Epithelial cell of proximal tubule (primary cell): ENCODE measurements at places on chromosomes 7 and 10. TPM values are rescaled to one million over a fixed set of nuclear protein-coding genes. Genes with fewer than 3 reads are reported as not detected.

The CALHM3 gene
- not detected in 2 replicates for total RNA-seq

The KCP gene
- total RNA-seq, result 0.51 and 5.2 TPM in 2 replicates

The STEAP2 gene
- 2.1 and 2.7 TPM in 2 replicates for total RNA-seq

The TRPV6 gene
- 0.06 and 0.29 TPM in 2 replicates for total RNA-seq

The NUDT1 gene
- 39.1 and 65.9 TPM in 2 replicates for total RNA-seq

The AQP1 gene
- total RNA-seq, result 0.72 and 2.1 TPM in 2 replicates

The PNLIP gene
- total RNA-seq, result not detected in 2 replicates

The OR6V1 gene
- total RNA-seq, result not detected in 2 replicates

GRCh38 chr7:731440-732085 is 4.5 kb upstream of the PRKAR1B start:
- no peak for DNase-seq

DNA sequence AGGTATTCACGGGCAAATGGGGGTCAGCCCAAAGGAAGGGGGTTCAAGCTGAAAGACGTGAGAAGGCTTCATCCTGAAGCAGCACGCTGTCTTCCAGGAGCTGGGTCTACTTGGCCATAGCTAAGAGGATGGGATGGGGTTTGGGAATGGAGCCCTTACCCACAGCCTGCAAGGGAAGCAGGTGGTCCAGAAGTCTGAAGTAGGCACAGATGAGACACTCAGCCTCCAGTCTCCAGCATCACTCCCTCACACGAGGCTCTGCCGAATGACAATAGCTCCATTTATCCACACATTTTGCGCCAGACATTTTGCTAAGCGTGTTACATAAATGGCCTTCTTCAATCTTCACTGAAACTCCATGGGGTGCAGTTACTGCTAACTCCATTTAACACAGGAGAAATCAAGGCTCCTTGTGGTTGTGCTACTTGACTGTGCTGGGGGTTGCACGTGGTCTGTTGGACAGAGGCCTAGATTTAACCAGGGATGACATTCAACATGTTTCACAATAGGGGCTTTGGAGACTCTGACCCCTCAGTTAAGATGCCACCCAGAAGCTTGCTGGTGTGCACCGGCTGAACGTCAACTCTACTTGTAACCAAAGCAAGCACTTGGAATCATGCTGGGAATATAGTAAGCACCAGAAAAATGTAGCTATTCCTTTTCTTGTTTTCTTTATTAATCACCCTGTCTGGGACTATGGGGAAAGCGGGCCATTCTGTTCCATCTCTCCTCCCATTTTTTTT is 85.3 kb downstream of the FAM241B start:
- DNase-seq, result no peak

- DNase-seq, result no peak
Measured at GRCh38 chr7:85336086-85336485, 149.2 kb upstream of the SEMA3D start.

GRCh38 chr7:42222891-42223290 is 14.1 kb downstream of the GLI3 start:
- no peak for DNase-seq

GRCh38 chr10:132665946-132666704 is 119.8 kb downstream of the NKX6-2 start:
- peak; percentile 67 for DNase-seq

- DNase-seq, result no peak
Measured at GRCh38 chr7:130134106-130134636, 63.8 kb downstream of the KLHDC10 start.

DNA sequence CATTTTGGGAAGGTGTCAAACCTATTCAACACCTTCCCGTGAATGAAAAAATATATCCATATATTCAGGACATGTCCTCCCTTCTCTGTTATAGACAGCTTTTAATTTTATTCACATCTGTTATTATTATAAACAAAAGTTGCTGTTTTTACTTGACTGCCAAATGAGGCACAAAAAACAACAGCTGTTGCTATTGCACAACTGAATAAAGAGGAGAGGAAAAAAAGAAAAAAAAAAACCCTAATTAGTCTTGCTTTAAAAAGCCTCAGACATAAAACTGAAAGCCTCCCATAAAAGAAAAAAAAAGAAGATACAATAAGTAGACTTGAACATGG is 153.4 kb downstream of the BMPER start:
- no peak for DNase-seq

- no peak for DNase-seq
Measured at GRCh38 chr10:104331208-104331838, 6.9 kb downstream of the ITPRIP start.

GRCh38 chr7:6268023-6268900 is 4.2 kb downstream of the CYTH3 start:
- no peak for DNase-seq

DNA sequence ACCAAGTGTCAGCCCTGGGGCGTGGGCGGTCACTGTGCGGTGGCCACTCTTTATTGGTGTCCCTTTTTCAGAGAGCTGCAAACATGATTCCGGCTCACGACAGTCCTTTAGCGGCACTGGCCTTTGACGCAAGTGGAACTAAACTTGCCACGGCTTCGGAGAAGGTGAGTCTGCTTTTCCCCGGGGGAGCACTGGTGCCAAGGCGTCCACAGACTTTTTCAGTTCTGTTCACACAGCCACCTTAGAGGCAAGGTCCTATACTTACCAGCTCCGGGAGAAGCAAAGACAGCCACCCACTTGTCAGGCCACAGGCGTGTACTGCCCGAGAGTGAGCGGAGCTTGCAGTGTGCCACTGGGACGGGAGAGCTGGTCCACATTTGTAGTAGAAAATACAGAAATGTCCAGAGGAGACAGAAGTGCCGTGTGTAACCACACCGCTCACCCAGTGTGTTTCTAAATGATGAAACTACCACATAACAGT is 27.9 kb downstream of the WIPI2 start:
- DNase-seq, result no peak

DNA sequence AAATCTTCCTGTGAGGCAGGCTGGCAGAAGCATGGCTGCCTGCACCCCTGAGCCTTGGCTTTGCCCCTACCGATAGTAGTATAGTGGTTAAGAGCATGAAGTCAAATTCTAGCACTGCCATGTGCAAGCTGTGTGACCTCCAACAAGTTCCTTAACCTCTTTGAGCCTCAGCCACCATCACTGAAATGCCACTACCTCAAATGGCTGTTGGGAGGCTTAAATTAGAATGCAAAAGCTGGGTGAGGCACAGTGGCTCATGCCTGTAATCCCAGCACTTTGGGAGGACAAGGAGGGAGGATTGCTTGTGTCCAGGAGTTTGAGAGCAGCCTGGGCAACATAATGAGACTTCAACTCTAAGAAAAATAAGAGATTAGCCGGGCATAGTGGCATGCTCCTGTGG is 8.4 kb downstream of the SFRP5 start:
- DNase-seq, result no peak

DNA sequence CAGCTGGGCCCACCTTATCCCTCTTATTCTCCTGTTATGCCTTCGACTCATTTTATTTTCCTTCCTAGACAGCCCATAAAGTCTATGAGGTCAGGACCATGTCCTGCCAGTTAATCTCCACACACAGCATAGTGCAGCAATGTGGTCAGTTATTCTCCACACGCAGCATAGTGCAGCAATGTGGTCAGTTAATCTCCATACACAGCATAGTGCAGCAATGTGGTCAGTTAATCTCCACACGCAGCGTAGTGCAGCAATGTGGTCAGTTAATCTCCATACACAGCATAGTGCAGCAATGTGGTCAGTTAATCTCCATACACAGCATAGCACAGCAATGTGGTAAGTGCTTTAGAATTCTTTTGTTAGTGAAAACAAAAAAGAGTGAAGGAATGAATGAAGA is 77.8 kb downstream of the TEX36 start:
- no peak for DNase-seq

DNA sequence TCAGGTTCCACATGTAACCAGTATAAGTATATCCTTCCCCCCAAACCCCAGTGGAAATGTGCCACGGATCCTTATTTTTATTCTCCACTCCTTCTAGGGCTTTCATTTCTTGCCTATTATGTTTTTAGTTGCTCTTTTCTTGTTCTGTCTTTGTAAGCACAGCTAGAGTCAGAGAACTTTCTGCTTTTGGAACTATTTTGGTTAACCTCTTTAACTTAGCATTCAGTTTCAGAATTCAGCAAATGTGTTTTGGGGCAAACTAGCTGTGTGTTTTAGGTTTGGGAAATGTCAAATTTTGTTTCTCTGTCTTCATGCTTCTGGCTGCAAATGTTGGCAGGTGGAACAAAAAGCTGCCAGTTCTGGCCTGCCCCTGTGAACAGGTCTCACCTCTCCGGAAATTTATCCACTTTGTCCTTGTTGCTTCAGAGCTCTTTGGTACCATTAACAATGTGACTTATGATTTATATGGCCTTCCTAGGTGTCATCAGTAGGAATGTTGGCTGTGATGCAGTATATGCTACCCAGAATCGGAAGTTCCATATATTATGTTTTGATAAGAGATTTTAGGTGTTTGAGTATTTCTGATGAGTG is 156.1 kb downstream of the ADK start:
- no peak for DNase-seq

GRCh38 chr7:124403587-124403986 is 362.0 kb downstream of the GPR37 start:
- no peak for DNase-seq

- DNase-seq, result no peak
Measured at GRCh38 chr10:79347894-79348639, 798 bp downstream of the PPIF start.

- DNase-seq, result no peak
Measured at GRCh38 chr7:134126146-134126545, 994 bp upstream of the LRGUK start.
